ENCODE measurements at places on chromosomes 3 and 15. TPM values are rescaled to one million over a fixed set of nuclear protein-coding genes. Genes with fewer than 3 reads are reported as not detected.
A peak's percentile ranks its signal among the peaks of the same experiment; 100 is the strongest.

GRCh38 chr15:71250936-71251583, 135.8 kb downstream of the THSD4 start:
- no peak overlapping the region for H3K27ac ChIP-seq
- no peaks in the 10 kb centered on the region for H3K4me1 ChIP-seq
- DNase-seq: no peak

GRCh38 chr3:152258448-152259393, 10.0 kb upstream of the MBNL1 start:
- H3K27ac ChIP-seq: peak overlapping the region; percentile 78
- H3K36me3 ChIP-seq: no peaks in the 10 kb centered on the region
- peaks cover 43% of the 10 kb centered on the region for H3K4me1 ChIP-seq

DNA sequence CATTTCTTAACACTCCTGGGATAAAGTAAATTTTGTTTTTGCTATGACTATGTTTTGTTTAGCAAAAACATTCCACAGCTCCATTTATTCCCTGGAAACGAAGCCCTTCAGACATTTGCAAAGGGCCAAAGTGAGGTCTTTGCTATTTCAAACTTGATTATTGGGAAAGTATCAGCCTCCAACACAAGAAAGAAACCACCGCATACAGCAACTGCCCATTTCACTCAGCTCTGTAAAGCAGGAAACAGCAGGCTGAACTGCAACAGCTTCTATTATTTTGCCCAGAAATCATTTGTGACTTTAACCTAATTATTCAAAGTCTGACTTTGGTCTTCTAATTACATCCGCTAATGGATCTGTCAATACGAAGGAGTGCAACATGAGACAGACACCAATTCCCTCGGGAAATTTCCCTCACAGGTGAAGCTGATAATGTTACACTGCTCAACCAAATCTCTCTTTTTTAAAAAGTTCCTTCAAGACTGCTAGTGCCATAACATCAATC, 72.1 kb downstream of the RFTN1 start:
- no peak for DNase-seq
- no peak overlapping the region for H3K27ac ChIP-seq
- H3K36me3 ChIP-seq: no peaks in the 10 kb centered on the region
- H3K4me1 ChIP-seq: no peaks in the 10 kb centered on the region
- no peak overlapping the region for H3K4me3 ChIP-seq

DNA sequence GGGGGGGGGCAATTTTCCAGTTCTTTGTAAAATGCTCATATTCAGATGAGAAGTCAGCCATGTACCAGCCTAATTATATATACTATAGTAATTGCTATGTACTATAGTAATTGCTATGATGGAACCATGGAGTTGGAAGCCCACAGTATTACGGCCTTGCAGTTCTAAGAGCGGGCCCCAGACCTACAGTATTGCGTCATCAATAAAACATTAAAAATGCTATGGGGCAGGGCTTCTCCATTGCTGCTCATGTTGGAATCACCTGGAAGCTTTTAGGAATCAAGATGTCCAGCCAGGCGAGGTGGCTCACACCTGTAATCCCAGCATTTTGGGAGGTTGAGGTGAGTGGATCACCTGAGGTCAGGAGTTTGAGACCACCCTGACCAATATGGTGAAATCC, 443.7 kb upstream of the GRM7 start:
- no peaks in the 10 kb centered on the region for H3K36me3 ChIP-seq
- DNase-seq: no peak
- no peak overlapping the region for H3K4me3 ChIP-seq
- H3K27ac ChIP-seq: no peak overlapping the region
- no peaks in the 10 kb centered on the region for H3K4me1 ChIP-seq

- H3K36me3 ChIP-seq: no peaks in the 10 kb centered on the region
- H3K27me3 ChIP-seq: no peaks in the 10 kb centered on the region
- no peak for DNase-seq
- H3K4me1 ChIP-seq: no peaks in the 10 kb centered on the region
Observed at GRCh38 chr15:54364961-54365360, 386.7 kb downstream of the UNC13C start.

- no peaks in the 10 kb centered on the region for H3K27me3 ChIP-seq
- H3K4me1 ChIP-seq: peaks cover 70% of the 10 kb centered on the region
- H3K36me3 ChIP-seq: no peaks in the 10 kb centered on the region
- H3K4me3 ChIP-seq: no peak overlapping the region
Observed at GRCh38 chr3:57009367-57009766, 51.1 kb upstream of the SPATA12 start.

GRCh38 chr15:78249131-78249530, 14.8 kb upstream of the ACSBG1 start:
- no peak for DNase-seq
- H3K4me1 ChIP-seq: no peaks in the 10 kb centered on the region
- no peak overlapping the region for H3K27ac ChIP-seq
- H3K27me3 ChIP-seq: no peaks in the 10 kb centered on the region

The P2RY14 gene
- 21.4 TPM for total RNA-seq

The NR1I2 gene
- total RNA-seq: not detected

The P3H2 gene
- 41.7 TPM for total RNA-seq

The ZNF620 gene
- total RNA-seq: 7.3 TPM
